Heart left ventricle (tissue), 16 donors: ENCODE measurements at places on chromosomes 16 and 17. TPM values are rescaled to one million over a fixed set of nuclear protein-coding genes. Genes with fewer than 3 reads are reported as not detected.

The C17orf50 gene
- polyA plus RNA-seq = not detected

The CLDN6 gene
- 0.04 TPM for polyA plus RNA-seq

GRCh38 chr17:10053782-10054540 is 144.4 kb downstream of the GAS7 start:
- no peak for DNase-seq

The TP53TG3C gene
- polyA plus RNA-seq = not detected

DNA sequence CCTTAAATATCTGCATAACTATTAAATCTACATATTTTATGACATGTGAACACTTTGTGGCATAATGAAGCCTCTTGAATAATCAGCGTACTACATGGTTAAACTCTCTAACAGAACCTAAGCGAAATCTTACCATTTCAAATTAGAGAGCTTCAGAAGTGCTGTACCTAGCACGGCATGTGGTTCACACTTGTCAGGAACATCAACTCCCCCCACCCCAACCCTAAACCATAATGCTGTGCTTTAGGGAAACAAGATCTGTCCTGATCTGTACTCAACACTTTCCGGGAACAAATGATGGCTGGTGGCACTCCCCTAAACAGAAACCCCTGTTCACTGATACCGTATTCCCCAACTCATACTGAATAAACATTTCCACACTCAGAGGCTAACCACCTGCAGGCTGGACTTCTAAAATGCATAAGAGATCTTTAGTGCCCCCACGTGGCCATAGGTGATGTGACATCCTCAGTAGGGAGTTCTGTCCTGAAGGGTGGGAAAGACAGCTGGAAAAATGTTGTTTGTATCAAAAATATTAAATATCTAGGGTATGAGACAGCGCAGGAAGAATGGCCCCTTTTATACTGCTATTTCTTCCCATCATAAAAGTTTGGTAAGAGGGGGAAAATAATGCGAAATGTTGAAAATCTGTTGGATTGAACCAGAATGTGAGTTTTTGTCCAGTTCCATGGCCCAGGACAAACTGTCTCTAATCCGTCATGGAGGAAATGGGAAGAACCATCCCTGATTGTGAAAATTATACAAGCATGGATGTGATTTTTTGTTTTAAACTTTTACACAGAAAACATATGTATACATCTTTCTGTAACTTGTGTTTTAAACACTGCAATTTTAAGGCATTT is 88.6 kb downstream of the USP31 start:
- DNase-seq = no peak

DNA sequence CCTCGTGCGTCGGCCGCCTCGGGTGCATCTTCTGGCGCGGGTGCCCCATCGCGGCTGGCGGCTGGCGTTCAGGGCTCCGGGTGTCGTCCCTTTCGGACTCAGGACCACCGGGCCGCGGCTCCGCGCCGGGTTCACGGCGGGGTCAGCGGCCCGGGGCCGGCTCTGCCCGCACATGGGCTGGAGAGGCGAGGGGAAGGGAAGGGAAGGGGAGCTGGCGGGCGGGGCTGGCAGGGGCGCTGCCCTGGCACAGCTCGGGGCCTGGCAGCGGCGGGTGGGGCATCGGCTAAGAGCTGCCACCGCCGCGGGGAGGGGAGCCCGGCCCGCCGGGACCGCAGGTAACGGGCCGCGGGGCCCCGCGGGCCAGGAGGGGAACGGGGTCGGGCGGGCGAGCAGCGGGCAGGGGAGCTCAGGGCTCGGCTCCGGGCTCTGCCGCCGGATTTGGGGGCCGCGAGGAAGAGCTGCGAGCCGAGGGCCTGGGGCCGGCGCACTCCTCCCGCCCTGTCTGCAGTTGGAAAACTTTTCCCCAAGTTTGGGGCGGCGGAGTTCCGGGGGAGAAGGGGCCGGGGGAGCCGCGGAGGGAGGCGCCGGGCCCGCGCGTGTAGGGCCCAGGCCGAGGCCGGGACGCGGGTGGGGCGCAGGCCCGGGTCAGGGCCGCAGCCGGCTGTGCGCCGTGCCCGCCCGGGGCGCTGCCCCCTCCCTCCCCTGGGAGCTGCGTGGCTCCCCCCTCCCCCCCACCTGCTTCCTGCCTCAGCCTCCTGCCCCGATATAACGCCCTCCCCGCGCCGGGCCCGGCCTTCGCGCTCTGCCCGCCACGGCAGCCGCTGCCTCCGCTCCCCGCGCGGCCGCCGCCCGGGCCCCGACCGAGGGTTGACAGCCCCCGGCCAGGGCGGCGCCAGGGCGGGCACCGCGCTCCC is 646 bp downstream of the HIC1 start:
- DNase-seq = peak; percentile 63
